Vein endothelial cell (primary cell): ENCODE measurements at places on chromosomes 12 and 14. TPM values are rescaled to one million over a fixed set of nuclear protein-coding genes. Genes with fewer than 3 reads are reported as not detected.

CCDC38 gene
- total RNA-seq, result 0.10 TPM in 1 of 2 replicates, not detected in the other

CACNA1C gene
- total RNA-seq, result 0.86 and 0.98 TPM in 2 replicates

OAS2 gene
- total RNA-seq, result 3.3 and 4.6 TPM in 2 replicates

MGP gene
- total RNA-seq, result 81.4 and 247 TPM in 2 replicates

EML1 gene
- total RNA-seq, result 41.6 and 47.0 TPM in 2 replicates

RIN3 gene
- total RNA-seq, result 5.2 and 5.5 TPM in 2 replicates

SRRM4 gene
- total RNA-seq, result not detected in 2 replicates

CHGA gene
- not detected in 2 replicates for total RNA-seq

PPP1R36 gene
- 0.65 and 0.67 TPM in 2 replicates for total RNA-seq

DPY19L2 gene
- 0.29 and 0.98 TPM in 2 replicates for total RNA-seq

ENDOU gene
- not detected in 2 replicates for total RNA-seq

KCNK10 gene
- not detected in 2 replicates for total RNA-seq

POTEG gene
- not detected in 2 replicates for total RNA-seq

FGF23 gene
- total RNA-seq, result not detected in 2 replicates

MYBPC1 gene
- not detected in 2 replicates for total RNA-seq

CLSTN3 gene
- 22.8 and 30.4 TPM in 2 replicates for total RNA-seq

TMEM119 gene
- under 0.01 and 0.10 TPM in 2 replicates for total RNA-seq

HCAR1 gene
- under 0.01 and 0.10 TPM in 2 replicates for total RNA-seq

E2F7 gene
- 19.3 and 35.9 TPM in 2 replicates for total RNA-seq

NAV3 gene
- total RNA-seq, result 33.0 and 53.9 TPM in 2 replicates
